Stimulated activated CD8-positive, alpha-beta memory T cell treated with anti-CD3 and anti-CD28 coated beads, Interleukin-7, amount 100 ng/mL, for 1 hour (primary cell): ENCODE measurements at places on chromosomes 5 and 9.

DNA sequence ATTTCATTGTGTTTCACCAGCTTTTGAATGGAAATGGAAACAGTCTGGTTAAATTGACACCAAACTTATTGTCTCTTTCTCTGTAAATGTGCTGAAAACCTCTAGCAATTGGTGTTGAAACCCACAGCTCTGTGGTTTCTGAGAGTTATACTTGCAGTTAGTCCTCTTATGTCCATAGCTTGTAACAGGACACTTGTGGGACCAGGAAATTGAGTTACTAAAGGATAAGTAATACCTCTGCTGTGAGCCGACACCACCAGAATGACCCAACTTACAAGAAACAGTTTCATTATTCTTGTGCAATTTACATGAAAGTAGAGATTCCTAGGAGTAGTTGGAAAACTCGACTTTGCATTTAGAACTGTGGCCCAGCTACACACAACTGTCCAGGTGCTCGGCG lies 191.5 kb downstream of the CFAP90 start:
- no peak for DNase-seq

- no peak for DNase-seq
Observed at GRCh38 chr9:26725573-26725972, 167.0 kb downstream of the CAAP1 start.

DNA sequence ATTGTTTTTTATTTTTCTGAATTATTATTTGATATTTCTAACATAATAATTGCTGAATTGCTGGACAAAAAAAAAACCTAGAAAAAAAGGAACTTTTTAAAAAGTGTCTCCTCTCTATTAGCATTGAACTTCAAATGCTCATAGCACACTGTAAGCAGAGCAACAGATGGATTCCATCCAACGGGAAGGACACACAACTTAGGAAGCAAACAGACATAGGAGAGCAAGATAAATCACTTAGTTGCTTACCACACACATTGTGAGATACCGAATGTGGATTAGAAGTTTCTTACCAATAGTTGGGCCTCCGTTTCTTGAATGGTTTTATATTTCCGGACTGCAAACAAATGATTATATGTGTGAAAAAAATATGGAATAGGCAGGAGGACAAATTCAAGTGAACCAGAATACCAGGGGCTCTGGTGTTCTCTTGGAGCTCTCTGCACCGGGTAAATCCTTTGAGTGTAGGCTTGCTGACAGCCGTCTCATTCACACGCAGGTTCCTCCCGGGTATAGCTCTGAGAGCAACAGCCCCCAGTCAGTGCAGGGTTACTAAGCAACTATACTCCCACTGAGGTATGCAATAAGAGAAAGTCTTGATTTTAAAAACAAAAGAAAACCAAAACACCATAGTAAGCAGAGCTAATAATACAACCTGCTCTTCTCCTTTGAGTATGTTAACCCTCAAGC lies 217.6 kb downstream of the TMEM167A start:
- no peak for DNase-seq

DNA sequence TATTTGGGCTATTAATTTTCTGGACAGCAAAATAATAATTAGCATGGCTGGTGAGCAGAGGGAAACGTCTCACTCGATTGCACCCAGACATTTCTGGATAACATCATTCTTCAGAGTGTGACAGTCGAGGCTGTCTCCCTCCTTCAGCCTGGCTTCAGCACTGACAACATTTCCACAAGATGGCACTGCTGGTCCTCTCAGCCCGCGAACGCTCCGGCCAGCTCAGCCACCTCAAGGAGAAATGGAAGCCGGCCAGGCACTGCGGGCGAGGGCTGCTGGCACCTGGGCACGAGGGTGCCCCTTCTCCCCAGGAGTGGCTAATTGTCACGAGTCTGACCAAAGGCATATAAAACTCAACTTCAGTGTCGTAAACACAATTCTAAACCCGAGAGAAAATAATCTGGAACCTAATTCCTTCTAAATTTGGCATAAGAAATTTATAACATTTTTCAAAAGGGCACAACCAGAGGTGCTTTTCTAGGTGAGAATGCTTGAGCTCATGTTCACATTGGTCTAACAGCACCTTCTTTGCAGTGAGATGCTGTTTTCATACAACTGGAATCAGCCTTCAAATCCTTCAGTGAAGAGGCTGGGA lies 65.9 kb downstream of the DAP start:
- DNase-seq = no peak

DNA sequence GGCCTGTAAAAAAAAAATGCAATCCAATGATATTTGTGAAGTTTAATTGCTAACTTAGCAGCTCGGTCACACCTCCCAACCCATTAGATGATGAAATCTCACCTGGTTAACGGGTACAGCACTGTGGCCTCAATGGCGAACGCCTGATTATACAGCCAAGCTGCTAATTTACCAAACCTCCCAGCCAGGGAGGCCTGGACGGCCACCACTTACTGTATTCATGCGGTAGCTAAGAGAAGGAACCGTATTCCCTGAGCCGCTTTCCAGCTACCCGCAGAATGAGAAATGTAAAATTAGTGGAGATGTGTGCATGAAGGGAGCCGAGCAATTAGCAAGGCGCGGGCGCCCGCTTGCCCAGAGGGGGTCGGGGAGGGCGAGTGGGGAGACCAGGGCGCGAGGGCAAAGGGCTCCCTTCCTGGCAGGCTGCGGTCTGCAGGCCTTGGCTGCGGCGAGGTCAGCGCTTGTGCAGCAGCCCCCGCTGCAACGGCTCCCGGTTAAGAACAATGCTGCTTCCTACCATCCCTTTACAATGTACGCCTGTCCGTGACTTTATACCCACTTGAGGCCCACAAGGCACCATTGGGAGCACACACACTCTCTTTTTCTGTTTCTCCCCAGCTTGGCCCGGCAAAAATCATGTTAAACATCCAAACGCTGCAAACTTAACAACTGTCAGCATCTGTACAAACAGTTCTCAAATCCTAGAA lies 70.4 kb upstream of the TBCA start:
- no peak for DNase-seq

DNA sequence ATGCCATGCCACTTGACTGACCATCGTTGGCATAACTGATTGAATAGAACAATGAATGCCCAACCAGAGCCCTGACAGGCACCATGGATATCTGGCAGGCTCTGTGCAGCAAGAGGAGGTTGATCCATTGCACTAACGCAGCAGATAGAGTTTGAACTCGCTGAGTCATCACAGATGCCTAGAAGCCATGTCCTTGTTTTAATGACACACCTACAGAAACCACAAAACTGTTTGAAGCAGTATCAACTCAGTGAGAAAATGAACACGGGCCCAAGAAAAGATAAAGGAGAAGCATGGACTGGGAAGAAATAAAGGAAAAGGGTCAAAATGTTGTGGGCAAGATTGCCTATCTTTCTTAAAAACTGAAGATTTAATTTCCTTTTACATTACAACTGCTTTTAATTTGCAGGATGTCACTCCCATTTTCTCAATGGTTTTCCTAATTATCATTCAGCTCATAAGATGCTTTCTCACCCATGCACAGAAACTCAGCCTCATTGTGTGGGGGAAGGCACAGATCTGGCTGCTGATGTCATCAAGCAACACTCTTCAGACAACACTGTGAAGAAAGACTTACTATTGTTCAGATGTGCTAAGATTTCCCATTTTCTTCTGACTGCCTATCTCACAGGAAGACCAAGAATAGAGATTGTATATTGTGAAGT lies 129.0 kb downstream of the PIK3R1 start:
- DNase-seq = no peak

DNA sequence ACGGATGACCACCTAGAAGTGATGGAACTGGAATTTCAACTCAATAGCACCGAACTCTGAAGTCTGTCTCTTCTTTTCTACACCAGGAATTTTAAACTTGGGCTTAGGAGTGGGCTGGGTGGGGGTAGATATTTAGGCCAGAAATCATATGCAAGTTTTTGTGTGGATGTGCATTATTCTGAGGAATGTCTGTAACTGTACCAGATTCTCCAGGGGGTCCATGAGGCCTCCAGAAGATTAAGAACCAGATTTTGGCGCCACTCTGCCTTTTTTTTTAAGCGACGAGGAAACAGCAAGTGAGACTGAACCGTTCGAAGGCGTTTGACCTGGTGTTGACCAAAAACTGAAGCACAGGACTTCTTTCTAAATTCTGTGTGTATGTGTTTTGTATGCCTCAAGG lies 88.8 kb upstream of the TTC23L start:
- no peak for DNase-seq

DNA sequence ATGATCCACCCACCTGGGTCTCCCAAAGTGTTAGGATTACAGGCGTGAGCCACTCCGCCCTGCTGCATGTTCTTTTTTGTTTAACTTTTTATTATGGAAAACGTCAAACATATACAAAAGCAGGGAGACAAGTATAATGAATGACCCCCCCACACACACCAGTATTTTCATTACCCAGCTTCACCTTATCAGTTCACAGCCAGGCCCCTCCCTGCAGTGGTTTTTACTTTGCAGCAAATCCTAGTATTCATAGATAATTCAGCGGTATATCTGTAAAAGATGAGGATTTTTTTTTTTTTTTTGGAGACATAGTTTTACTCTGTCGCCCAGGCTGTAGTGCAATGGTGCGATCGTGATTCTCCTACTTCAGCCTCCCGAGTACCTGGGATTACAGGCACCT lies 2.3 kb downstream of the POMT1 start:
- DNase-seq = no peak

DNA sequence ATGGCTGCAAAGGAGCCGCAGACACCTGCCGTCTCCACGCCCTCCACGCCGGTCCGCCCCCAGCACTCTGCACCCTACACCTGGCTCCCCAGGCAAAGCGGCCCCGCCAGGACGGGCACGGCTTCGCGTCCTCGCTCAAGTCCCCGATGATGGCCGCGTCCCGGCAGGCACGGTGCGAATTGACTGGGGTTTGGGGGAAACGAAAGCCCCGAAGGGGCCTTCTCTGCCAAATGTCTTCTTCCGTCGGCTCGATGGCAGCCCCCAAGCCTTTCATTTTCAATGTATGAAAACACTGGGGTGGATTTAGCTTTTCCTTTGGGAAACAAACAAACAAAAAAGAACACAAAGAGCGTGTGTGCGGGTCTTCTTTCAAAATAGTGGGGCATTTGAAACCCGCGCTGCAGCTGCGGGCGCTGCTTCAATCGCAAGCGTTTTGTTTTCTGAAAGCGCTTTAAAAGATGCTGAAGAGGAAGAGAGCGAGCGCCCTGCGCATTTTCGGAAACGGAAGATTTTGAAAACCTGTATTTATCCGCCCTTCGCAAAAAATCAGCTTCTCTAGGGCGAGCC lies 160.0 kb downstream of the RMI1 start:
- DNase-seq = no peak

- DNase-seq = no peak
Observed at GRCh38 chr9:94870793-94871558, 144.5 kb downstream of the AOPEP start.

DNA sequence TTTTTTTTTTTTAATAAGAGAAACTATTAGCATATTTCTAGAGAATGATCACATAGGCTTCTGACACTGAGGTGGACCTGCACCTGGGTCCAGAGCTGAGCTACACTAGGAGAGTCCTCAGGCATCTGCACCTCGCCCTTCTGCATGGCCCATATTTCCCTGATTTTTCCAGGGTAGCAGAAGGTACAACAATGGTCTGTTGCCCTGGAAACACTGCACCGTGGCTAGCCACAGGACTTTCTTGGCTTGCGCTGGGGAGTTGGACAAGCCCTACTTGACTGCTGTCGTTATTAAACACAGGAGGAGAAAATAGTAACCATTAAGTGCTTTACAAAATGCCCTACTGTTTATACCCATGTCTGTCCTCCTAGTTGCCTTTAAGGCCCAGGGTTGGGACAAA lies 615.7 kb upstream of the MEF2C start:
- DNase-seq = no peak

DNA sequence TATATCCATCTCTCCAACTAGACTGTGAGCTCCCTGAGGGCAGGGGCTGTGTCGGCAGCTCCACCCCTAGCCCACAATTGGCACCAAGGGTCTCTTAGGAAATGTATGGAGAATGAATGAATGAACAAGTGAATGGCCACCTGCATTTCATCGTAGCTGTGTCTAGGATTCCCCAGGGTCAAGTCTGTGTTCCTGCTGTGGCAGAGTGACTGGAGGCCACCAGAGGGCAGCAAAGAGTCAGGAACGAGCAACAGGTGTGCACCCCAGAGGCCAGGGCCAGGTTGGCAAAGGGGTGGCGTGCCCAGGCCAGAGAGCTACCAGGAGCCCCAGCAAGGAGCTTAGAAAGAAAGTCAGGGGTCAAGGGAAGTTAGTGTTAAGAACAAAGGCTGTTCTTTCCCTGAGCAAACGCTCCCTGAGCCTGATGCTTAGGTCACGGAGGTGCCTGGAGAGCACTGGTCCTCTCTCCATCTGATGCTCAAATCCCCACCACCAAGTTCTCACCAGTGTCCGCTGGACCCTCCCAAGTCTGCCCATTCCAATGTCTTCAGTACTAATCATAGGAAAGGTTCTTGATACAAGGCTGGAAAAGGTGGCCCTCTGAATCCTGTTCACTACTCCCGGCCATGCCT lies 160.7 kb downstream of the PAX5 start:
- peak; percentile 20 for DNase-seq

DNA sequence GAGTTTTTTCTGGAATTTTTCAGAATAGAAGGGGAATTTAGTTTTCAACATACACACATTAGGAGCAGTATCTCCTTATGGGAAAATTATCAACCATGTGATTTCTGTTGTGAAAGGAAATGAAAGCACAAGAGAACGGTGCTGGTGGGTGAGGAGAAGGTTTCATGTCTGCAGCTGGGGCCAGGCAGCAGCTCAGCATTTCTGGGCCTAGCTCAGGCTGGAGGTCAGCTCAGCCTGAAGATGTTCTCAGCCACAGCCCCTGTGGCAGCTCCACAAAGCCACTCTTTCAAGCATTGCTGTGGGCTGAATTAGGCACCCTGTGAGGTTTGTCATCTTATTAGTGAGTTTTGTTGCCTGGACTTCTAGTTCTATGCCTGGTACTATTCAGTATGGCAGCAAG lies 90.3 kb downstream of the DIRAS2 start:
- no peak for DNase-seq

GRCh38 chr9:88998503-88998902 lies 7.2 kb downstream of the S1PR3 start:
- DNase-seq = no peak

DNA sequence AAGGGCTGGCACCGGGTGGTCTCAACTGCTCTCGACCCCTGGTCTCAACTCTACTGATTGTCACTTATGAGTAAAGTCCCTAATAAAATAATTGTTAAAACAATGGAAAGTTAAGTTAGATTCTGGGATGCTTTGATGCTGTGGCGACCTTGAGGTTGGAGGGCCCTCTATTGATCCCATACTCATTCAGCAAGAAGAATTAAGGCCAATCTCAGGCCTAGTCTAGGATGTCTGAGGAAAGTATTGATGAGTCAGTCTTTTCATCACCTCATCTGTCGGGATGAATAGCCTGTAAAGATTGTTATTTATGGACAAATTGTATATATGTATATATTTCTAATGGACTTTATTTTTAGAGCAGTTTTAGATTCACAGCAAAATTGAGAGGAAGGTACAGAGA lies 50.8 kb downstream of the WDR36 start:
- DNase-seq = no peak

GRCh38 chr9:96279932-96280331 lies 22.0 kb downstream of the HSD17B3 start:
- no peak for DNase-seq

DNA sequence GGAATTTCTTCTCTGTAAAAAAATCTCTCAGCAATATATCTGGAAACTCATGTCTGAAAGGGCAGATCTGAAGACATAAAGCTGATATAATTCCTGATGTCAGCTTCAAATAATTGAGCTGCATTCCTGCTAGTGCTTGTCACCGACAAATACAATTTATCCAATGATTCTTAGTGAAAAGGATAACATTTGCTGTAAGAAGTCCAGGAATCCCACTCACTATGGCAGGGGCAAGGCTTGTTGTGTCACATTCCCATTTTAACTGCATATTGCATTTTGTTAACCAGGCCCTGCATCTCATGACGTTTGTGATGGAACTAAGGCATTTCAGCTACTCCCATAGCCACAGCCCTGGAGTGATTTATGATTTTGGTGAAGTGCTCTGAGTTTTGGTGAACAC lies 160.1 kb upstream of the DAB2 start:
- no peak for DNase-seq
